ENCODE measurements at places on chromosomes 4 and X.
A peak's percentile ranks its signal among the peaks of the same experiment; 100 is the strongest.

GRCh38 chrX:49073601-49074575 is at the start of gene PRAF2:
Gene PRAF2 (minus strand): TSS chrX:49074002. CDS start chrX:49073987, 15 bp downstream.
- DNase-seq = peak; percentile 60

DNA sequence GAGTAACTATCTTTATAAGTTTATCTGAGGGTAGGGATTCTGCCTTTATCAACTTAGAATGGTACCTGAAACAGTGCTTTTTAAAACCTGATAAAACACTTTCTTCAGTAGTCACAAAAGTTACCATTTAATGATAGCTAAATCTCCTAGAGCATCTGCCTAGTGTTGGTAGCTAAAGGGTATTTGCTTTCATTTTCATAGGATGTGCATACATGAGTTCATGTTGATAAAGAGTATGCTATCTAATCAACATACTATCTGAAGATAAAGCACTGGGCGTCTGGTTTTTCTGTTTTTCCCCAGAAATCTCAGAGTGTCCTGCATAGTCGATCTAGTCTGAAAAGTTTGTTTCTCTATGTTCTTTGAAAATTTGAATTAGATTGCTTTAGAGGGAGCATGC is 75.1 kb downstream of the ADGRL3 start:
- no peak for DNase-seq

- DNase-seq = no peak
Observed at GRCh38 chr4:99219479-99219878, 433 bp upstream of the ADH6 start.

DNA sequence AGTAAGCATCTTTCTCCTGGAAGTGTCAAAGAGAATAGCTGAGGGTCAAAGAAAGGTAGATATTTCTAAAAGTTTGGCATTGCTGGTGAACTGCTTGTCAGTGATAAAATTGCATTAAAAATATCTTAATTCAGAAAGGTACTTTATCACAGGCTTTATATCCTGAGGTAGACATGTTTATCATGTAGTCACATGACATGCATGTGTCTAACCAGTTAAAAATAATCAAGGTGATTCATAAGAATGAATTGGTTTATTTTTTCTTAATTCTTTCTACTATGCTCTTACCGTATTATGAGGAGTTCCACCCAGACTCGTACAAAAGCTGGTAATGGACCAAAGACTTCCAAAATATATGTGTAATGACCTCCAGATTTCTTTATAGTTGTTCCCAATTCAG is 6.1 kb downstream of the SLC7A11 start:
- DNase-seq = no peak

GRCh38 chrX:55161581-55161980 is 58.6 kb upstream of the PAGE5 start:
- no peak for DNase-seq

- DNase-seq = no peak
Observed at GRCh38 chr4:87895964-87896621, 63.3 kb downstream of the MEPE start.

- DNase-seq = no peak
Observed at GRCh38 chrX:18353931-18354368, 538 bp downstream of the SCML2 start.

DNA sequence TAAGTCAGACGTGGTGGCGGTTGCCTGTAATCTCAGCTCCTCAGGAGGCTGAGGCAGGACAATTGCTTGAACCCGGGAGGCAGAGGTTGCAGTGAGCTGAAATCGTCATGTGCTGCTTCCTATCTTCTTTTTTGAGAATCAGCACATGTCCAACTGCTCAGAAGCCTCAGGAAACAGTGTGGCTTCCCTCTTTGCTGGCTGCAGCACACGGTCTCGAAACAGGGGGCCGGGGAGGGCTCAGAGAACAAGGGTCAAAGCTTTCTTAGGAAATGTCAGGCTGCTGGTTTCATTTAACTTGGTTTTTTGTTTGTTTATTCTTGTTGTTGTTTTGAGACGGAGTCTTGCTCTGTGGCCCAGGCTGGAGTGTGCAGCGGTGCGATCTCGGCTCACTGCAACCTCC is 31.3 kb downstream of the CRLF2 start:
- DNase-seq = no peak

- no peak for DNase-seq
Observed at GRCh38 chrX:30308263-30309138, 689 bp downstream of the NR0B1 start.

- no peak for DNase-seq
Observed at GRCh38 chr4:74474345-74475090, 29.6 kb downstream of the AREG start.

DNA sequence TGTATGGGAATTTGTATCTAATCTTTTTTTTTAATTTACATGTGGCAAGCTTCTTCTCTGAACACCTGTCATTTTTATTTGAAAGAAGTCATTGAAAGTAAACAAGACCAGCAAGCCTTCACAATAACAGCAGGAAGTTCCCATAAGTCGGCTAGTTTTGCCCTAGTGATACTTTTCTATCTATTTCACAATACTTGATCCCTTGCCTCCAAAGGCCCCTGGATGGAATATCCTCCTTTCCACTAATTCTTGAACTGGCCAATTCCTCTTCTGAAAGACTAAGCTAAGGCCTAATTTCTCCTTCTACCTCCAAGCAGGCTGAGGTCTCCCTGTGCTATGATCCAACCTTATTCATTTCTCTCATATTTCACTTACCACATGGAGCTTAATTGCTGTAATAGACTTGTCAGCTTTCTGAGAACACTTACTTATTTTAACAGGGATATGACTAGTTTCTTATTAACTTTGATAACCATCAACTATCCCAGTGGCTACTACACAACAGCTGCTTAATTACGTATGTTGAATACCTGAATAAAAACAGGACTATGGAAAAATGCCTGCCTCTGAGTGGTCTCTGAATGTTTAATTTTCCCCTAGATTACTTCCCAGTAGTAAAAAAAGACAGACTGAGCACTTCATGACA is 194.2 kb downstream of the MAD2L1 start:
- no peak for DNase-seq

GRCh38 chr4:173039617-173040577 is 128.7 kb upstream of the GALNT7 start:
- DNase-seq = no peak

GRCh38 chr4:83604321-83604720 is 68.4 kb downstream of the GPAT3 start:
- DNase-seq = no peak

DNA sequence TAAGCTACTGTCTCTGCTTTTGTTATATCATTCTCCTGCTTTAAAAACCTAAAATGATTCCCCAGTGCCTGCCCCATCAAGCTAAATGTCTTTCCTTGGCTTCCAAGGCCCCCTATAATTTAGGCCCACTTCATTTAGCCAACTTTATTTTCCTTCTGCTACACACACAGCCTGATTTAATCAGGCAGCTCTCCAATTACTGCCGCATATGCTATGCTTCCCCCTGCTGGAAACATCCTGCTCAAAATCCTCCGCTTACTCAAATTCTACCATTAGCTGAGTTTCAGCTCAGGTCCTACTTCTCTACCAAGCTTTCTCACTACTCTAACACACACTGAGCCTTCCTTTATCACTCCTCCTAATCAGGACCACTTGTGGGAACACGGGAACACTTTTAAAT is 17.0 kb downstream of the LAMP2 start:
- no peak for DNase-seq

GRCh38 chr4:40747207-40747835 is 2.4 kb upstream of the NSUN7 start:
- no peak for DNase-seq

- DNase-seq = no peak
Observed at GRCh38 chr4:128653527-128654444, 155.7 kb upstream of the JADE1 start.

DNA sequence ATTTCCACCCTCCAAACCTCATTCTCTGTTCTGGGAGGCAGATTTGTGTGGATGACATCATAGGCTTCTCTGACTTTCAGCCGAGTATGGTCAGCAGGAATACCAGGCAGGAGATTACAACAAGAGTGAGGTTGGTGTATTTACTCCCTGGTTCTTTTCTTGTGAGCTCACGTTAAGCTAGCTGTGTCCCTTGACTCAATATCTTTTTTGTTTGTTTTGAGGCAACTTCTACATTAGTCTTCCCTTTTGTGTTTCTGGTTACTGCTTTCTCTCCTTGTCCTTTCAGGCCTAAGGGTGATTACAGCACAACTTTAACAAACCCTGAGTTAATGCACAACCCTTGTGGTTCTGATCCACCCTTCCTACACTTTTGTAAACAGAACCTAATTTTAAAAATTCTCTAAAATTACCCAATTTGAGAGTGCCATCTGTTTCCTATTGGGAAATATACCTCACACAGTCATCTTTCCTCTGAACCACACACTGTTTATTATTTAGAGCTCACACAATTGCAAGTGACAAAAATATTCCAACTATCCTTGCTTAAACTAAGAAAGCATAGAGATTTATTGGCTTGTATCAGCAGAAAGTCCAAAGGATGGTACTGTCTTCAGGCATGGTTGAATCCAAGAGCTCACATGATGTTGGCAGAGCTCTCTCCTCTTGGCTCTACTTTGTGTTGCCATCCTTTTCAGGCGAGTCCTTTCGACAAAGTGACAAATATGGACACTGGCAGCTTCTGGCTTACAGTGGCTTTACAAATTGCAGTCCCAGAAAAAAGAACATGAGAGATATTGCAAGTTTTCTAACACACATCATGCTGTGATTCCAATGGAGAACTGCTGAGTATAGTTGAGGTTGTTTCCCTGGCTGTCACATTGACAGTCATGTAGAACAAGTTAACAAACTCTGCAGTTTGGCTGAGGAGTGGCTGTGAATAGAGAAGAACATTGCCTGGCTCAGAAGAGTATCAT is 150.5 kb upstream of the DDIT4L start:
- DNase-seq = no peak

DNA sequence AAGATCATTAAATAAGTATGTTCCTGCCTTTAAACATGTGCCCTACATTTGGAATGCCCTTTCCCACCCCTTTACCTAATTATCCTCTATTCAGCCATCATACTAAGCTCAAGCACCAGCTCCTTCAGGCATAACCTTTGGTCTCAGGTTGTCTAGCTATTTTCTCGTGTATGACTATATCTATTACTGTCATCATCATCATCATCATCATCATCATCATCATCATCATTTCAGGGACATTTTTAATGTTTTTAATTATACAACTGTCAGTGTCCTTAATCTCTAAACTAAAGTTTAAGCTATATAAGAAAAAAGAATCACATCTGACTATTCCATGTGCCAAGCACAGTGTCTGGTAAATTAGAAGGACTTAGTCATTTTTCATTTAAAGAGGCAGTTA is 214.6 kb upstream of the CTSO start:
- no peak for DNase-seq

DNA sequence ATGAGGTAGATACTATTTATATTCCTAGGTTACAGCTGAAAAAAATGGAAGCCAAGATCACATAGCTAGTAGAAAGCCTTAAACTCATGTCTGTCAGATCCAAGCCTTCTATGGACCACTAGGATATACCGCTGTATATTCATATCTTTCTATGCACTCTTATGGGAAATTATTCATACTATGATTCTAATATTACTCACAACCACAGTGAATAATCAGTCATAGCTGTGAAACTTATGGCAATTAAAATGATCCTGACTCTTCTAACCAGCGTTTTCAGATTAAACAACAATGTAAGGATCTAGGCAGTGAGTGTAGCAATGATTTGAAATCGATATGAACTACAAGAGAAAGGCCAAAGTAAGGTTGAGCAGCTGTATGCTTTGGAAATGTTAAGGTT is 111.0 kb downstream of the RASGEF1B start:
- no peak for DNase-seq

DNA sequence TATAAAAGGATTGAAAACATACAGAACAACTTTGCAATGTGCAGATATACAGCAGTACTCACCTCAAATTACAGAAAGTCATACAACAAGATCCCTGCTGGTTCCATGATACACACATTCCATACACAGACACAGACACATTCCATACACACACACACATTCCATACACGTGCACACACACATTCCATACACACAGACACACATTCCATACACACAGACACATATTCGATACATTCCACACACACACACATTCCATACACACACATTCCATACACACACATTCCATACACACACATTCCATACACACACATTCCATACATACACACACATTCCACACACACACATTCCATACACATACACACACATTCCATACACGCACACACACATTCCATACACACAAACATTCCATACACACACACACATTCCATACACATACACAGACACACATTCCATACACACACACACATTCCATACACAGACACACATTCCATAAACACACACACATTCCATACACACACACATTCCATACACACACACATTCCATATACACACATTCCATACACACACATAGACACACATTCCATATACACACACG is 13.7 kb downstream of the LINC00632 start:
- DNase-seq = no peak

GRCh38 chrX:136336623-136337022 is 35.9 kb downstream of the ADGRG4 start:
- DNase-seq = no peak

DNA sequence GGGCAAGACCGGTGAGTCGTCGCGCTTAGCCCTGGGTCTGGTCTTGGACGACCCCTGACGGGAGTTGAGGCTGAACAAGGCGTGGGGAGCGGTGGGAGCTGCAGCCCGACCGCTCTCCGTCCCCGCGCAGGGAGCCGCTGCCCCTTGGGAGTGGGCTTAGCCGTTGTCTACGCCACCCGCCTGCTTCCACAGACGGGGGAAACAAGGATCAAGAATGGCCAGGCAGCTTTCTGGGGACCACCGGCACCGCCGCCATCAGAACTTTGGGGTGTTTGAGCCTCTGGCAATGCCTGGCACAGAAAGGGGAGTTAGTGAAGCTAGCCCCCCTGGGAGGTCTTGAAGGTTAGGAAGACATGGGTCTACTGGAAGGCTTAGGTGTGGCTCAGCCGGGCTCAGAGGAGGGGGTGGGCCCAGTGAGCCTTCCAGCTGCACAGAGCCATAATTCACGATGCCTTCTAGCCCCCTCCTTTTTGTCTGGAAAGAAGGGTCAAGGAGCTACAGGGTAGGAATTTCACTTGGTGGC is 583 bp downstream of the RASL11B start:
- DNase-seq = no peak

DNA sequence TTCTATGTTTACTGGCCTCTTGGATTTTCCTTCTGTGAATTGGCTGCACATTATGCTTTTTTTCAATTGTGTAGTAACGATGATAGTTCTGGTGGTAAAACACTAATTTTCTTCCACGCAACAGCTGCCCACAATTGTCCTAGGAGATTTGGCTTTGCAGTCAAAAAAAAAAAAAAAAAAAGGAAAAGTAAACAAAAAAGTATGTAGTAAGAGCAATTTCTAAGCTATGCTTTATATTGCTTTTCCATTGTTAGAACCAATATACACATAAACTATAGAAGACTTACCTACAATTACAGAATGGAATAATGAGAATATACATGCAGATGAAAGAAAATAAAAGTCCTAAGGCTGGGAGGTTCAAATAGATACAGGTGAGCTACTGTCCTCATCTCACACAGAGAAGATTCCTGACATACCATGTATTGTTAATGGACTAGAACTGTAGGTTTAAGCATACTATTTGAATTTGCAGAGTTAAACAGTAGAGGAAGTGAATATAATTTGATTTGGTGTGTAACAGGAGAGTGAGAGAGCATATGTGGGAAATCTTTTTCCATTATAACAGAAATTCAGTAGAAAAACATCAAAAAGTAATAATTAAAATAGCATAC is 976.2 kb downstream of the RAB28 start:
- no peak for DNase-seq

Data from esophagus squamous epithelium (tissue), 5 donors.